BJ (cell line): ENCODE measurements at places on chromosomes 11 and 22.

- DNase-seq: no peak
Measured at GRCh38 chr22:48855593-48856307, 971.9 kb downstream of the BRD1 start.

GRCh38 chr11:12091956-12092558, 18.3 kb upstream of the MICAL2 start:
- no peak for DNase-seq

DNA sequence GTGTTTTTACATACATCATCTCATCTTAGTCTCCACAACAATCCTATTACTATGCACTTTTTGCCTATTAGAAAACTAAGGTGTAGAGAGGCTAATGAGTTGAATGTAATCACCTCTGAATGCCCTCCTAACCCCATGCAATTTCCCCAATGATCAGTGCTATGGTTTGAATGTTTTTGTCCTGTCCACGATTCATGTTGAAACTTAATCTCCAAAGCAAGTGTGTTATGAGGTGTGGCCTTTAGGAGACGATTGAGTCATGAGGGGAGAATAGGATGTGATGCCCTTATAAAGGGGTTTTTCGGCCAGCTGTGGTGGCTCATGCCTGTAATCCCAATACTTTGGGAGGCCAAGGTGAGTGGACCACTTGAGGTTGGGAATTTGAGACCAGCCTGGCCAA, 2.0 kb upstream of the CCDC73 start:
- DNase-seq: no peak

DNA sequence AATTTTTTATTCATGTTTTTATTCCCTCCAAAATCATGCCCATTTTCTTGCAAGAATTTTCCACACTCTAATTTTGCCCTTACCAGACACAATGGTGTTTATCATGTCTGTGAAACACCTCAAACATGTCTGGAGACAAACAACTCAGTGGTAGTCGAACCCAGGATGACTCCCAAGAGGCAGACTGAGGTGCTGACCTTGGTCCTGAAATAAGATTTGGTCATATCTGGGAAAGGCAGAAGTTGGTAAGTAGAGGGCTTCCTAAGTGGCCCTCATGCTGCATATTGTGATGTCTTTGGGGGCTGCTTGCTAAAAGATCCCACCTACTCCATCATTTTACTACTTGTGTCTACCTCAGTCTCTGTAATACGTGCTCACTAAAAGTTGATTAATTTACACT, 369.4 kb upstream of the ISX start:
- no peak for DNase-seq

DNA sequence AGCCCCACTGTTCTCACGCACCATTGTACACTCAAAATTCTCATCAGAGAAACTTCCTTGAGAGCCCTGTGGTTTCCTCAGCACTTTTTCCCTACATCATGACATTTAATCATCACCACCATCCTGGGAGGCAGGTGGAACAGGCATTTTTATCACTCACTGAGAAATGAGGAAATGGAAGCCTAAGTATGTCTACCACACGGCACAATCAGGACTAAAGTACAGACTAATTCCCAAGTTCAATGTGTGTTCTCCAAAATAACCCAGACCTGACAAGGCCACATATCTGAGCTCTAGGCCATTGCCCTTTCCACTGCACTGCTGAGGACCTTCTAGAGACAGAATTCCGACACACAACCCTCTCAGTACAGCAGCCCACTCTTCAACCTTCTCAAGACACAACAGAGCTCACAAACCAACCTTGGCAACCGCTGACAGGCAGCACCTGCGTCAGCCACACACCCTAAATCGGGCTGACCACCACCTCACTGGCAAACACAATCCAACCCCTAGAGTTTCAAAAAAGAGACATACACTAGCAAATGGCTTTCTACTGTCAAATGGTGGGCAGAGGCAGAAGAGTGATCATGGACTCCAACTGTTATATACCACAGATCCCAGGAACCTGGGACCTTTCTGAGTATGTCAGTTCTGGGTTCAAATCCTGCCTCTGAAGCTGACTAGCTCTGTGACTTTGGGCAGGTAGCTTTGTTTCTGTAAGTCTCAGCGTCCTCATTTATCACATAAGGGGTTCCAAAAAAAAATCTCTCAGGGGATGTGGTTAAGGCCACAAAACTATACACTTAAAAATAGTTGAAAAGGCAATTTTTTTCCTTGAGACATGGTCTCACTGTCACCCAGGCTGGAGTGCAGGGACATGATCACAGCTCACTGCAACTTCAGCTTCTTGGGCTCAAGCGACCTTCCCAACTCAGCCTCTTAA, 16.3 kb downstream of the SMCO4 start:
- no peak for DNase-seq
